Activated T-helper 1 cell treated with anti-CD3 and anti-CD28 coated beads, Interleukin-2, amount 50 U/mL, for 16 hours (primary cell): ENCODE measurements at places on chromosomes 3 and 15.

DNA sequence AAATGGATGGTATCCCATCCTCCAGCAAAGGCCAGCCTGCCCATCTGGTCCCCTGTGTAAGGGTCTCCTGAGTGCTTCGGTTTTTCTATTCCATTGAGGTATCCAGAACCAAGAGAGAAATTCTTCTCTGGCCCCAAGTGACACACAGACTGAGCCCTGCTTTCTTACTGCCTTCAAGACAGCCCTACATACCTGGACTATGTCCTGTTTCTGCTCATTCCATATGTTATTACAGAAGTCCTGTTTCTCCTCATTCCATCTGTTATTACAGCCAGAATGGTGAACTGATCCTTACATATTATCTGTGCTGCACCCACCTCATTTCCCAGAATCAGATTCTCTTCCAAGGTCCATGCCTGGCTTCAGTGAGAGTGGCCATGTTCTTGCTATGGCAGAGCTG lies 115.2 kb downstream of the DCLK3 start:
- no peak for DNase-seq

DNA sequence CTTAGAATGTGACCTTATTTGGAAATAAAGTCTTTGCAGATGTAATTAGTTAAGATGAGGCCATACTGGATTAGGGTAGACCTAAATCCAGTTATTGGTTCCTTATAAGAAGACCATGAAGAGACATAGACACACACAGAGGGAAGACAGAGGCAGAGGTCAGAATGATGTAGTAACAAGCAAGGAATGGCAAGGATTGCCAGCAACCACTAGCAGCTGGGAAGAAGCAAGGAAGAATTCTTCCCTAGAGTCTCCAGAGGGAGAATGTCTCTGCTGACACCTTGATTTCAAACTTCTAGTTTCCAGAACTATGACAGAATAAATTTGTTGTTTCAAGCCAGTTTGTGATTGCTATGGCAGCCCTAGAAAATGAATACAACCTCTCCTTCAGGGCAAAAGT lies 116.7 kb downstream of the WDR76 start:
- DNase-seq: no peak

GRCh38 chr3:38743043-38743442 lies 73.0 kb downstream of the SCN10A start:
- no peak for DNase-seq

DNA sequence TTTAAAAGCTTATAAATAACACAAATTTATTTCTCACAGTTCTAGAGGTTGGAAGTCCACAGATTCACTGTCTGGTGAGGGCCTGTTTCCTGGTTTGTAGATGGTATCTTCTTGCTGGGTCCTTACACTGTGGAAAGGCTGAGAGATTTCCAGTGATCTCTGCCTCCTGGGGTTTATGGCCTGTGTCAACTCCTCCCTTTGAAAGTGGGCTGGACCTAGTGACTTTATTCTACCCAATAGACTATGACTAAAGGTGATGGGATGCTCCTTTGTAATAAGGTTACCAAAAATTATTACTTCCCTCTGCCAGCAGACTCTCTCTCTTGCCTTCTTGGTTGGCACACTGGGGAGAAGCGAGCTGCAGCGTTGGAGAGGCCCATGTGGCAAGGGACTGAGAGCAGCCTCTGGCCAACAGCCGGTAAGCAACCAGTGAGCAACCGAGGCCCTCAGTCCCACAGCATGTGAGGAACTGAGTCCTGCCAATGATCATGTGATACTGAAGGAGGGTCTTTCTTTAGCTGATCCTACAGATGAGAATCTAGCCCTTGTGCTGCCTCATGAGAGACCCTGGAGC lies 14.0 kb upstream of the COPG1 start:
- no peak for DNase-seq

GRCh38 chr3:61913701-61914100 lies 352.3 kb downstream of the PTPRG start:
- DNase-seq: no peak

DNA sequence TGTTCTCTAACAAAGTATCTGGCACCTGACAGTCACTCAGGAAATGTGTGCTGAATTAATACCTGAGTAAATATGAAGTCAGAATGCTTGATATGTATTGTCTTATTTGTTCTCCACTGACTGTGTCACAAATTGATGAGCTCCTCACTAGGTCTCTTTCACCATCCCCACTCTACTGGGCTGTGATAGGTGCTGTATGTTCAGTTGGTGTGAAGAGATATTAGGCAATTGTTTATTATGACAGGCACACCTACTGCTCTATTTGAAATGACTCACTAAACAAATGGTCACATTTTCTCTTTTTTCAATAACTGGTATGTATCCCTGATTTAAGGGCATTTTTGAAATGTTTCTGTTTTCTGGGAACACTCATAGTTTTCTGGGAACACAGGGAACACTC lies 25.2 kb upstream of the CCDC39 start:
- no peak for DNase-seq

- DNase-seq: no peak
Observed at GRCh38 chr3:178532476-178532875, 3.8 kb upstream of the KCNMB2 start.

DNA sequence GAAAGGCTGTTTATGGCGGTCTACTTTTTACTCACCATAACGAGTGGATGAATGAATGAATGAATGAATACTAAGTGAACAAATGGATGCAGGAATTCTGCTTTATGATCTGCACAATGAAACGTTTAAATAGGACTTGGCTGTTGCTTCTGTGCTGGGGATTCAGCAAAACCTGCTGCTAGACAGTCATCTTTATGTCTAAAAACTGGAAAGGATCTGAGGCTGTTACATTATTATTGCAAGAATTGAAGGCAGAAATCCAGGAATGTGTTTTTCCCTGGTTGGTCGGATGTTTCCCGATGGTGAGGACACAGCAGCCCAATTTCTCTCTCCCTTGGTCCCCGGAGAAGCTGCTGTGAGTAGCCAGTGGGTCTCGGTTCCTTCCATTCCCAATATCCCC lies 94.2 kb downstream of the GABRG3 start:
- DNase-seq: no peak

- no peak for DNase-seq
Observed at GRCh38 chr15:39556461-39556860, 24.4 kb upstream of the THBS1 start.

GRCh38 chr3:146594843-146595482 lies 10.2 kb downstream of the PLSCR5 start:
- DNase-seq: no peak

DNA sequence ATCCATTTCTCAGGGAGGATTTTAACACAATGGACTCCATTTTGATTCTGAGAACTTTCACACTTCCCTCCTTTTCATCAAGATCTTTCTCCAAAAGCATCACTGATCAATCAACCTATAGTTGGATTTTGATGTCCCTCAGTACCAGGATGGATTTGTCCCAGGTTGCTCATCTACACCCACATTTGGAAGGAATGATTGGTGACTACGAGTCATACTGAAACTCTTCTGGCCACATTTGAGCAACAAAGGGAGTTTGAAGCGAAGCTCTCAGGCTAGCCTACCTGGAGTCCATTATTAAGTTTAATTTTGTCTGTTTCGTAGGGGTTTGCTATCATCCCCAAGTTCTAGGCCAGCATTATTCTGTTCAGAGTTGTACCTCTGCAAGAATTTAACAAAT lies 31.3 kb upstream of the ATP8B4 start:
- no peak for DNase-seq

- no peak for DNase-seq
Observed at GRCh38 chr3:43190670-43191069, 84.8 kb upstream of the POMGNT2 start.

- no peak for DNase-seq
Observed at GRCh38 chr3:177089901-177090300, 107.4 kb downstream of the TBL1XR1 start.

DNA sequence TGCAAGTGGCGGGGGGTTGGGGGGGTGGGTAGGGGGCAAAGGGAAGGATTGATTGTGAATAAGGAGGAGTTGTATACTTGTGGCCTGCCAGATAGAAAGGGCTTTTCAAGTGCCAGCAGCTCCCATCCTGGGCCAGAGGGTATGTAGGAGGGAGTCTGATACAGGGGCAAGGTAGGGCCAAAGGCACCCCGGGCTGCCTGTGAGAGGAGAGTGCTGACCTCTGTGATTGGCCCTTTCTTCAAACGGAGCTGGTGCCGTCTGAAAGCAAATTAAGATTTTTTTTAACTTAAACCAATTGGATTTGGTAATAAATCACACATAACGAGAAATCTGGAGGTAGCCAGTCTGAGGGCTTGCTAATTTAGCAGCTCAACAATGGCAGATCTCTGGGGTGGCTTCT lies 229.9 kb downstream of the THSD4 start:
- DNase-seq: no peak

GRCh38 chr3:125061170-125061569 lies 5.4 kb upstream of the HEG1 start:
- DNase-seq: no peak

- DNase-seq: no peak
Observed at GRCh38 chr15:69469467-69470201, 17.0 kb downstream of the RPLP1 start.

DNA sequence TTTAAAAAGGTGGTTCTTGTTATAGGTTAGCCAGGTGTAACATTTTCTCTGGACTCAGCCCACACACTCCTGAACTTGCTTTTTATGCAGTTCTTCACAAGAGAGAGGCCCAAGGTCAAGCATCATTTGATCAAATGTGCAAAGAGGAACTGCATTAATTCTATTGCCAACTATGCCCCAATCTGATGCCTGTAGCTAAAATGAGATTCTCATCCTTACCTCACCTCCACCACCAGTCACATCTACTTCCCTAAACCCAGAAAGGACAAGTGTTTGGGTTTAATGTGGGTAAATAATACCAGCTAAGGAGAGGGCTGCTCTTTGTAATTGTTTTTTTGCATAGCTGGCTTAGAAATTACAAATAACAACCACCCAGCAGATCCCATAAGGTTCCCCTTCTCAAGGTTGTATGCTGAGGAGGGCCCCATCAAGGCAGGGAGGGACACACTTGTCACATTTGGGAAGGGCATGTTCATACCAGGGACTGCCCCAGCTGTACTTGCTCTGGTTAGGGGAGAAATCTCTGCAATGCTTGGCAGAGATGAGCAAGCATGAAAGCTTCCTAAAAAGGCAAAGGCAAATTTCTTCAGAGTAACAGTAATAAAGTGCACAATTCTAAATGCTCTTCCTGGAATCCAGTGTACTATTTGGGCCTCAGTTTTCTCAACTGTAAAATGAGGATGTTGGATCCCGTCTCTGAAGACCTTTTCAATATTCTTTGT lies 76.2 kb downstream of the TGFBR2 start:
- DNase-seq: no peak

- DNase-seq: no peak
Observed at GRCh38 chr3:15726043-15726442, 71.7 kb downstream of the ANKRD28 start.

DNA sequence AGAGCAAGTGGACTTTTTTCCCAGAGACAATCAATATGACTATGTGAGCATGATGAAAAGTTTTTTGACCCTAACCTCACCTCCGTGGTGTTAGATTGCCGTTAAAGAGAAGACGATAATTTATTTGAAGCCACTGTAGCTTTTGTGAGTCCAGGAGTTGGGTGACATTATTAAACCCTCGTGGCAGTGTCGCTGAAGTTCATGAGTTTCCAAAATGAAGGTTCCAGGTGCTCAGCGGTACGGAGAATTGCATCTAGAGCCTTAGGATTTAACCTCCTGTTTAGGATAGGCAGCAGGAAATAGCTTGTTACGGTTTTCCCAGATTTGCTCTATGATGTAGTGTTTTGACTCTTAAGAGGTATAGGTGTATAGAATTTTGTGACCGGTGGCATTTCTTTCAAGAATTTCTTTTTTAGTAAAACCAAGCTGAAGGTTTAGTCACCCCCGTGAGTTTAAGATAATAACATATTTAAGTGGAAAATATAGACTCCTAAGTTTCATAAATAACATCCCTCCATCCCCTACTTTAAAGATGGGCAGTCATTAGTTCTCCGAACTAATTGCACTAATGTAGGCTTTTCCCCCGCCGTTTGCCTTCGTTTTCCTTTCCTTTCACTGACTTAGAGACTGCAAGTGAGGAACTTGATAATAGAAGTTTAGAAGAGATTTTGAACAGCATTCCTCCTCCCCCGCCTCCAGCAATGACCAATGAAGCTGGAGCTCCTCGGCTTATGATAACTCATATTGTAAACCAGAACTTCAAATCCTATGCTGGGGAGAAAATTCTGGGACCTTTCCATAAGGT lies 2.0 kb downstream of the SMC4 start:
- no peak for DNase-seq
